Activated CD4-positive, alpha-beta T cell treated with anti-CD3 and anti-CD28 coated beads, Interleukin-2, amount 50 U/mL, for 16 hours (primary cell): ENCODE measurements at places on chromosomes 5 and 9.
A peak's percentile ranks its signal among the peaks of the same experiment; 100 is the strongest.

GRCh38 chr9:128084746-128085145, 16.7 kb downstream of the SLC25A25 start:
- DNase-seq = no peak

DNA sequence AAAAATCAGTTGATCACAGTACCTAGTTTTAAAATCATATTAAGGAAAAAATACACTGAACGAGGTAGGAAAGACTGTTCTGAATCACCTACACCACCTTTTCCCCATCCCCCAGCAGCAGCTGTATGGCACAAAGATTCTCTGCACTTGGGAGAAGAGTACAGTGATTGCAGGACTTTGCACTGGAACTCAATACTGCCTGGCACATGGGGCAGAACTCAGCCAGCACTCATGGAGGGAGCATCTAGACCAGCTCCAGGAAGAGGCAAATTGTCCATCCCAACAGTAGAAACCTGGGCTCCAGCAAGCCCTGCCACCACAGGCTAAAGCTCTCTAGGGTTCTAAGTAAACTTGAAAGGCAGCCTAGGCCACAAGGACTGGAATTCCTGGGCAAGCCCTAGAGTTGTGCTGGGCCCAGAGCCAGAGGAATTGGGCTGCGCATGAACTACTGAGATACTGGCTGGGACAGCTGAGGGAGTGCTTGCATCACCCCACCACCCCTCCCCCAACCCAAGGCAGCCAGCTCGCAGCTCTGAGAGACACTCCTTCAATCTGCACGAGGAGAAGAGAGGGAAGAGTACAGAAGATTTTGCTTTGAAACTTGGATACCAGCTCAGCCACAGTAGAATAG, 654.4 kb upstream of the CDH6 start:
- DNase-seq = no peak

- no peak for DNase-seq
Observed at GRCh38 chr5:150661821-150662596, 958 bp downstream of the MYOZ3 start.

DNA sequence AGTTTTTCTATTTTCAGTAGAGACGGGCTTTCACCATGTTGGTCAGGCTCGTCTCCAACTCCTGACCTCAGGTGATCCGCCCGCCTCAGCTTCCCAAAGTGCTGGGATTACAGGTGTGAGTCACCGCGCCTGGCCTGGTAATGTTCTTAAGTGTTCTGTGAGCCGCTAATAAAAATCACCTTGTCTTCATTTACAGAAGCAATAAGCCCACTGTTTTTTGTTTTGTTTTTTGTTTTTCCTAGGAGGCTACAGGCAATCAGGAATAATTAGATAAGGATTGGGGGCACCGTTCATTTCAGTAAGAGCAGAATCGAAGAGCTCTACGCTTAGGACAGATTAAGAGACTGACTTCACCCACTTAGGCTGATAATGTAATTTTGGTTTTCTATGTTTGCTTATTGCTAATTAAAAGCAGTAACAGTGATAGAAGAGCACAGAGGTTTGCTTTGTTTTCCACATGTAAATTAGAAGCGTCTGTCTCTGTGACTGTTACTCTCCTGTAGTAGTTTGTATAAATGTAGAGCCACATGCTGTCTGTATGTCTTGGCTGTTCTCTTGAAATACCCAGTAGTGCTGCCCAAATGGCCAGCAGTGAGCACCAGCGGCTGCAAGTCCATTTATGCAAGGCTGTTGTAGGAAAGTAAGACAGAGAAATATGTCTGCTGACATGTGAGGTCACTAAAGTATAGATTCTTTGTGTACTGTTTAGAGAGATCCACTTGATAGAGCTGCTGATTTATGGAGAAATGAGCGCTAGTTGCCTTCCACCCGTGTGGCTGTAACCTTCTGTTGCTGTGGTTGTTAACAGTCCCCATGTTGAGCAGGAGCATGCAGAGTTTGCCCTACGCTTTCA, 30.5 kb downstream of the TRIO start:
- DNase-seq = no peak

DNA sequence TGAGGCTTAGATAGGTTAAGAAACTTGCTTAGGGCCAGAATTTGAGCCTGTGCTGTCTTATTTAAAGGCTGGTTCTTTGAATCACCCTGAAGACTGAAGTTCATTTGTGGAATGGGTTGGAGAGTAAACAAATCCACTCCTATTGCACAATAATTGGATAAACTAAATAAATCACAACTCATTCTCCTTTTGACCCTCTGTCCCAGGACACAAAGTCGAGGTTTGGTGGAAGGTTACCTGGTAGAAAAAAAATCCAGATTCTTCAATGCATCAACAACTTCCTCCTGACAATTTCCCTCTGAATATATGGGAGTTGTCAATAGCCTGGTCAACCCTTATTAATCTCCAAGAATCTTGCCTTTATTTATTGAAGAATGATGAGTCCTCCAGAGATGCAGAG, 28.9 kb downstream of the TBC1D2 start:
- DNase-seq = no peak

DNA sequence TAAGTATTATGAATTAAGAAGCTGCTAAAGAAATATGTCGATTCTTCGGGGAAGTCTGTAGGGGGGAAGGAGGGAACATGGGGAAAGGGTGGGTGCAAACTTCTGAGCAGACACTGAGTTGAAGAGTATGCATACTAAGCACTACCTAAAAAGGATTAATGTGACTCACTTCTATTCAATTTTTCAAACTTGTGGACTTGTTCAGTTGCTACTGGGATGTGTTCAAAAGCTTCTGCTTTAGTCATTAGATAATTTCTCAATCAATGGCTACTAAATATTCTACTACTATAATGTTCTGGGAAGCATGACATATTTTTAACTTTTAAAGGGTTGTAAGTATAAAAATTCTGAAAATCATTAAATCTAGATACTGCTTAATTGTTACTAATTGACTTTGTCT, 109.7 kb upstream of the FER start:
- DNase-seq = no peak

DNA sequence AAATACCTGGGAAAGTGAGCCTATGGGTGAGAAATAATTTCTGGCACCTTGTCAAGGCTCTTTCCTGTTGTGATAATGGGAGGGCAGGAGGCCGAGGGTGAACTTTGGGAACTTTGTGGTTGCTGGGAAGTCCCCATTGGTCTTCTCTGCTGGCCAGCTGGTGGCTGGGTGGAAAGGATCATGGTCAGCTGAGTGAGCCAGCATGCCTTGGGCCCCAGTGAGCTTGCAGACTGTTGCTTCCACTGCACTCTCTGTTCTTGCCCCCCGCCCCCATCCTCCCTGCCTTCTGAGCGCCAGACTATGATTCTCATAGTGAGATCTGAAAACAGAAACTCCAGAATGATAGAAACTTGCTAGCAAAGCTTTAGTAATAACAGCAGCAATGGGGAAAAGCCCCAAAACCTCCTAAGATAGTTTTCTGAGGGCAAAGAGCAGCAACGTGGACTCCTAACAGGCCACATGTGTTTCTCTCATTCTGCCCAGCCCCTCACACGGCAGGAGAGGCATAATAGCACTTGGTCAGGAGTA, 139.2 kb upstream of the SMARCA2 start:
- DNase-seq = peak; percentile 90

- no peak for DNase-seq
Observed at GRCh38 chr5:150774145-150774544, 4.4 kb upstream of the SMIM3 start.

DNA sequence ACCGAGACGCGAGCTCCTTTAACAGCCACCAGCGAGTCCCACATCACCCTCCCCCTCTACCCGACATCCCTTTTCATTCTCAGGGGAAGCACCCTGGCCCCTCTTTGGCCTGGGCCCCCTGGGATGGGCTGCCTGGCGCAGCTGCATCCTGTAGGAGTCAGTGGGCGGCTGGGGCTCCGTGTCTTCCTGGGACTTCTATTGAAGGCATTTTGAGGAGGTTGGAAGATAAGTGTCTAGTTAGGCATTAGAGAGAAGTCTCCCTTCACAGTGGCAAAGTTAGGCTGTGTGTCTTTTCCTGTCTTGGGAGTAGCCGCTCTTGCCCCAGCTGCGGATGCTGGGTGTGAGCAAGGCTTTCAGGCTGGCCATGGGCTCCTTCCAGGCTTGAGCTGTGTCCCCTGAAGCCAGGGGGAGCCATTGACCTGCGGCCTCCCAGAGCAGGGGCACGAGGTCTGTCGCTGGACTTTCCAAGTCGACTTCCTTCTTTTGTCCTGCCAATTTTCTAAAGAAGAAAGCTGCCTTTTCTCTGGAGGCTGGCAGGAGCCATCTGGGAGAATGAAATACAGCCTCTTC, 18.6 kb upstream of the NKD2 start:
- DNase-seq = no peak

DNA sequence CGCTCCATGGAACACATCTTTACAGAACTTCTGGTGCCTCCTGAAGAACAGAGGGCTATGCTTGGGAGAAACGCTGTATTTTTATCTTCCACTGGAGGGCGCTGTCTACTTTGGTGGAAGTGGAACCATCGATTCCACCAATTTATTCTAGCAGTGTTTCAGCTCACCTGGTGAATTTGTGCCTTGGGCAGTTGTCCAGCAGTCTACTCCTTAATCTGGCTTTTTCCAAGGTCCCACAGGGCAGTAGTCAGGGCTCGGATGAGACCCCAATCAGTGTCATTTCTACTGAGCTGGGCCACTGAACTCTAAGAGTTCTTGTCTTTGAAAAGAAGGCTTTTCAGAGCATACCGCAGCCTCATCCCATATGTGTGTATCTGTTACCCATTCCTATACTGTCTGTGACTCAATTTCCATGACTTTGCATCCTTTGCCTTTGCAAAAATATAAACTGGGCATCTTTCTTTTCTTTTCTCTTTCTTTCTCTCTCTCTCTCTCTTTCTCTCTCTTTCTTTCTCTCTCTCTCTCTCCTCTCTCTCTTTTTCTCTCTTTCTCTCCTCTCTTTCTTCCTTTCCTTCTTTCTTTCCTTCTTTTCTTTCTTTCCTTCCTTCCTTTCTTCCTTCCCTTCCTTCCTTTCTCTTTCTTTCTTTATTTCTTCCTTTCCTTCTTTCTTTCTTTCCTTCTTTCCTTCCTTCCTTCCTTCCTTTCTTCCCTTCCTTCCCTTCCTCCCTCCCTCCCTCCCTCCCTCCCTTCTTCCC, 138.4 kb upstream of the ZNF618 start:
- DNase-seq = peak; percentile 21

DNA sequence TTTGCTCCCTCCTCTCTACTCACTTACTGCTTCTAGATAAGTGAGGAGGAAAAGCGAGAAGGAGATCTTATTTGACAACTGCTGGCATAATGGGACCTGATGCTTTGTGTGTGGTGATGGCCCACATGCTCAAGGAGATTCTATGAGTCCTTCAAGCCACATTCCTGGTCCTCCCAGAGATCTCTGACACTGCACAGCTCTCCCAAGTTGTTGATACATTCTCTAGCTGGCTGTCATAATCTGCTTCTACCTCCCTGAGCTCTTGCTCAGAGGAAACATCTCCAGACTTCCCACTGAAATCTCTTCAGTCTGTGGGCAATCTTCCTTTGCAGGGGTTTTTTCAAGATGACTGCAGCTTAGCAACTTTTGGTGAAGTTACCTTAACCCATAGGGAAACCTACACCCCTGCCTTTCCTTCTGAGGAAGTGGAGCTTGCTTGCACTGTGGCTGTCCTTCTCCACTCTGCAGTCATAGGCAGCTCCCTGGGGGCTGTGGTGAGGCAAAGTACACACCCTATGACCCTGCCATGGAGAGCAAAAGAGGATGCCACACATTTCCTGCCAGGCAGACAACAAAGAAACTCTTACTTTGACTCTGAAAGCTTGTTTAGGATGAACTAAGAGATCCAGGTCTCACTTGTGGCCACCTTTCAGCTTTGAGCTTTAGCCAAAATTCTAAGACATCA, 163.8 kb downstream of the TMEM38B start:
- no peak for DNase-seq

- no peak for DNase-seq
Observed at GRCh38 chr5:64507264-64507605, 1.4 kb downstream of the RGS7BP start.

DNA sequence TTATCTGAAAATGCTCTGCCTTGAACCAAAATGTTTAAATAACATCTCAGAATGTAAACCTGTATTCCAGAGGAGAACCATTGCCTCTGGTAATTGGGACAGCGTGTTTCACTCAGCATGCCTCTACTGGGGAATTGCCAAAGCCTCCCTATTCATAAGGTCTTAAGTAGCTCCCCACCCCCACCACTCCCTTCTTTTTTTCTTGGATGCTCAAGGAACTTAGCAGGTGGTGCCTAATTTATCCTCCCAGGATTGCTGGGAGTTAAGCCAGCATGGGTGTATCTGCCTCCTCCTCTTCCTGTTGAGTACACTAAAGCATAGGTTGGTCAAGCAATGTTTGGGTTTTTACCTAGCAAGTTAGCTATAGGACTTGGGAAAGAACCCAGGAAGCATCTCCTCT, 220.2 kb downstream of the DMAC1 start:
- DNase-seq = no peak

DNA sequence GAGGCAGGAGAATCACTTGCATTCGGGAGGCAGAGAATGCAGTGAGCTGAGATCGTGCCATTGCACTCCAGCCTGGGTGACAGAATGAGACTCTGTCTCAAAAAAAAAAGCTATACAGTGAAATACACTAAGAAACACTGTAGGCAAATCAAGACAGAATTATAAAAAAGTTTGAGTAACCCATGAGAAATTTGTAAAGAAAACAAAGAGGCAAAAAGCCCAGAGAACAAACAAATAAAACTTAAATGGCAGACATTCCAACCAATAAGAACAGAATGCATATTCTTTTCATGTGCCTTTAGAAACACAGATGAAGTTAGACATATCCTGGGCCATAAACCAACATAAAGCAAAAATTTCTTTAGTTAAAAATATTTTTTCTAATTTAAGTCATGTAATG, 30.6 kb downstream of the ZNF169 start:
- DNase-seq = no peak

DNA sequence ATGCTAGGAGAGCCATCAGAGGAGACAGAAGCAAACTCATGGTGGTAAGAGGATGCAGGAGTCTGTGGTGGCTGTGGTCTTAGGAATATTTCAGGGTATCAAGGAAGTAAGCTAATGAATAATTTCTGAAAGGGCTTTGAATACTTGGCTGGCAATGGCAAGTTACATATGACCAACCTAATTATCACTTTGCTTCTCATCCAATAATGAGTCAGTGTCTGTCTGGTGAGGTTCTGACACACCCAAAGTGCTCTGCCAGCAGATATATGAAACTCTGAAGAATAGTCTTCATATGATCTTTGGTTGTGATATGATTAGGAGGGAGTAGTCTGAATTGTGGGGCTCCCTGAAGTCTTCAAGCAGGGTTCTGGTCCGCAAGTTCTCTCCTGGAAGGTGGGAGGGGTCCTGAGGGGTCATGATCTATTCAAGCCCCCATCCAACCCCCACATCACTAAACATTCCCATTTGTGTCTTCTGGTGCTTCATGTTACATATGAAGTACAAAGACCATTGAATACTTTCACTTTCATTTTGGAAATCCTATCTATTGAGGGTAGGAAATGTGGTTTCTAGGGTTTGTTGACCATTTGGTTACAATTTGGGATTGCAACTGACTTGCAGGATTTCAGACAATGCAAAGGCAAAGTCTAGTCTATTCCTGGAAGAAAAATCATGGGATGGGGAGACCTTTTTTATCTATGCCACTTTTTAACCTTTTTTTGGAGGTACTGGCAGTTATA, 199.9 kb upstream of the CDKN2B start:
- peak; percentile 71 for DNase-seq

- DNase-seq = no peak
Observed at GRCh38 chr5:137954131-137954879, 65.0 kb downstream of the PKD2L2 start.

GRCh38 chr9:38293022-38293421, 99.5 kb upstream of the ALDH1B1 start:
- DNase-seq = no peak
